SW480 (cell line): ENCODE measurements at places on chromosomes 3 and 15.

- no peak for DNase-seq
Measured at GRCh38 chr15:65328506-65329287, 24.2 kb downstream of the RNU5B-1 start.

DNA sequence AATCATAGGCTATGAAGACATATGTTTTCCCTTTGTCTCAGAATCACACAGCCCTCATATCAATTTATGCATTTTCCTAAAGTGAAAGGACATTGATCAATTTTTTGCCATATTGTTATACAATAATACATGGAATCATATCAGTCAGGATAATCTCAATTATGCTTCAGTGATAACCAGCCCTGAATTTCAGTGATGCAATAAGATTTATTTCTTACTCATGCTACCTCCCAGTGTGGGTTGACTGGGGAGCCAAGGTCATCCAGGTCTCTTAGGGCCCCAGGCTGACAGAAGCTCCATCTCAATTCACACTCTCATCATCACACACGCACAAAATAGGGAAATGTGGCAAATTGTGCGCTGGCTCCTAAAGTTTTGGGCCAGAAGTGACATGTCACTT is 44.2 kb upstream of the TNIK start:
- no peak for DNase-seq

DNA sequence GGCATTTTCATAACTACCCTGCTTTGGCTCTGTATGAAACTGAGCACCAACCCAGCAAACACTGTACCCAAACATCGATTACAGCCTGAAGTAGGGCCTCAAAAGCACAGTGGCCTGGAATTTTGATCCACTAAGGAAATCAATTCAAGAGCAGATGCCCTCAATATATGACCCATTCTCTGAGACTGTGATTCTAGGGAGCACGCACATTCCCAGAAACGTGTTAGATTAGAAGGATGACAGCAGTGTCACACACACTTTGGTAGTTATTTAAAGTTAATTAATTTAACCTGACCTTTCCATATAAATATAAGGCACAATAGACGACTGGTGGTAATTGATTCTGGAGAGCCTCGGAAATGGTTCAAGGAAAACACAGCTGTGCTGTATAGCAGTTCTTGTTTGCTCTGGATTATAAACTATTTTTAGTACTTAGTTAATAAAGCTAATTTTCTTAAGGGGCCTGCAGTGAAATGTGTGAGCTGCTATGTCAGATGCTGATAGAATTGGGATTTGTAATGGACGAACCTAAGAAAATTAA is 126.3 kb upstream of the ZNF385D start:
- DNase-seq = no peak

- no peak for DNase-seq
Measured at GRCh38 chr3:43389388-43390254, 103.3 kb downstream of the SNRK start.

- no peak for DNase-seq
Measured at GRCh38 chr15:51908316-51908715, 63.3 kb downstream of the LEO1 start.

GRCh38 chr3:55483196-55484095 is 3.7 kb downstream of the WNT5A start:
- no peak for DNase-seq

GRCh38 chr15:38182900-38183299 is 69.7 kb upstream of the SPRED1 start:
- no peak for DNase-seq

- DNase-seq = peak; percentile 74
Measured at GRCh38 chr3:180679178-180680096, at the start of gene CCDC39. CCDC39 (minus strand) TSS chr3:180679489; CDS start chr3:180679380, 109 bp downstream.

- DNase-seq = no peak
Measured at GRCh38 chr3:13401149-13401548, 19.0 kb downstream of the NUP210 start.

- no peak for DNase-seq
Measured at GRCh38 chr3:119315600-119316312, 21.6 kb downstream of the ARHGAP31 start.

DNA sequence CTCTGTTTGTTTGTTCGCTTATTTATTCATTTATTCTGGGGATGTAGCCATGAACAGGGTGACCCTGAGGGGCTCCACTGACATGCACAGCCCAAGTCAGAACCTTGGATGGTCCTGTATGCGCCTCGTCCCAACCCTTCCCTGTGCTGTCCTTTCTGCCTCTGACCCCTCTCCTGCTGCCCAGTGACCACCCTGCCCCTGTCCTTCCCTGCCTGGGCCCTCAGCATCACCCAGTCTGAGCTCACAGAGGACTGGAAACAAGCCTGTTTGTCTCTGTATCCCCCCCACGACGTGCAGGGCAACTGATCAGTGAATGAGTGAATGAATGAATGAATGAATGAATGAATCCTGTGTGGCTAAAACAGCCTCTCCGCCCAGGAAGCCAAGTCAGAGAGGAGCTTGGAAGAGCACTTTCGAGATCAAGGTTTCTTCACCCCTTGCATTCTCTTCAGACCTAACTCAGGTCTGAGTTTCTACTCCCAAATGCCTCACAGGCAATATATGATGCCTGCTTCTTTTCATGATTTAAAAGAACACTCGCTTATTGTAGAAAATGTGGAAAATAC is 157.7 kb downstream of the SMAD6 start:
- no peak for DNase-seq

DNA sequence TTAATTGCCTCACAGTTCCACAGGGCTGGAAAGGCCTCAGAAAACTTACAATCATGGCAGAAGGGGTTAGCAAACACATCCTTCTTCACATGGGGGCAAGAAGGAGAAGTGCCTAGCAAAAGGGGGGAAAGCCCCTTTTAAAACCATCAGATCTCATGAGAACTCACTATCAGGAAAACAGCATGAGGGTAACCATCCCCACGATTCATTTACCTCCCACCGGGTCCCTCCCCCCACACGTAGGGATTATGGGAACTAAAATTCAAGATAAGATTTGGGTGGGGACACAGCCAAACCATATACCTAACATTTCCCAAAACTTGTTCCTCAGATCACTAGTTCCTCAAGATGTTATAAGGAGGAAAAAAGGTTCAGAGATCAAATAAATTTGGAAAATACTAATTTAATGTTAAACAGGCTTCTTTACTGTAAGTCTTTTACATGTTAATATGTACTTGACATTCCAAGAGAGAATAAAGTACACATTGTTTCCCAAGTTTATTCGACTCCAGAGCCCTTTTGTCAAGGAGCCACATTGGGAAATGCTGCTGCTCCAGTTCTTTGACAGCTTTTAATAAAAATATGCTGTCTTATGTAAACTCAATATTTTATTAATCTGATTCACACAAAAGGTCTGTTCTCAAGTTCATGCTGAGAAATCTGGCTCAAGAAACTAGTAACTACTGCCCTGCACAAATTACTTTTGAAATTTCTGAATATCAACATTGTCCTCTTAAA is 17.8 kb downstream of the HERC1 start:
- DNase-seq = no peak

- no peak for DNase-seq
Measured at GRCh38 chr3:138686771-138687221, 78.2 kb downstream of the FAIM start.

- DNase-seq = no peak
Measured at GRCh38 chr15:78492872-78493271, 14.5 kb upstream of the HYKK start.

GRCh38 chr3:61940236-61940635 is 378.9 kb downstream of the PTPRG start:
- DNase-seq = no peak

- DNase-seq = no peak
Measured at GRCh38 chr3:45568848-45569762, 25.4 kb upstream of the LIMD1 start.

DNA sequence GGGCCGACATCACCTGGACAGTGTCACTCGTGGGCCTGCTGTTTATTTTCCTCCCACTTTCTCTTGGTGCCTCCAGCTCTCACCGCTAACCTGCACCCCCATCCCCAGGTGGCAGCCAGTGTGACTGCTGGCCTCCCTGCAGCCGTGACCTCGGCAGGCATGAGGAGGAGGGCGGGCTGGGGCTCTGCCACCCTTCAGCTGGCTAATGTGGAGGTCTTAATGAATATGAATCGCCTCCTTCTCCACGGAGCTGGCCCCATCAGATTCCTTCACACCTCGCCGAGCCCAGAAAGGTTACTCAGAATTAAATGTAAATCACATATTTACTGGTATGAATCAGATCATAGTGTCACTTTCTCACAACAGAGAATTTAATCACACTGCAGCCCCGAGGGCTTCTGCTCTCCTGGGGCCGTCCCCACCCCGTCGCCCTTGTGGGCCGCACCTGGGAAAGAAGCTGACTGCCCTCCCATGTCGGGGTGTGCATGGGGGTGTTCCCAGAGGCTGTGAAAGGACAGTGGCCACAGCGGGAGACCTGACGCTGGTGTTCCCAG is 171.1 kb upstream of the TLE3 start:
- DNase-seq = no peak

DNA sequence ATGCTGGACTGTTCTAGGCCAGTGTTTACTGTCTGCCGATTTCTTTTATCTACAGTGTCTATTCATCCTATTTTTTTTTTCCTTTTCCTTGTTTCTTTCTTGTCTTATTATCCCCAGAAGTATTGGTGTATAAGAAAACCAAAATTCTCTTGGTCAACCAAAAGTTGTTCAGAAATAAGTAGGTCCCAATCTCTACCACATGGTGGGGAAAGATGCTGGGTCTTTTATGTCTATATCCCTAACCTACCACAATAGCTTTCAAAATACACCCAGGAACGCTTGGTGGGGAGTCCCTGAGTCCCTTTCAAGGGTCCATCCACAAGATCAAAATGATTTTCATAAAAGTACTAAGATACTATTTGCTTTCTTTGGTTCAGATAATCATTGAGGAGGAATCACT is 225.6 kb downstream of the CLSTN2 start:
- no peak for DNase-seq
